ENCODE measurements at places on chromosomes 12 and 14. TPM values are rescaled to one million over a fixed set of nuclear protein-coding genes. Genes with fewer than 3 reads are reported as not detected.

Gene BICDL1
- total RNA-seq, result 0.55 TPM

Gene CD69
- 7.8 TPM for total RNA-seq

GRCh38 chr12:55612646-55613045 lies 24.0 kb upstream of the OR10P1 start:
- H3K36me3 ChIP-seq, result no peaks in the 10 kb centered on the region
- H3K4me1 ChIP-seq, result no peaks in the 10 kb centered on the region
- no peaks in the 10 kb centered on the region for H3K27me3 ChIP-seq
- H3K27ac ChIP-seq, result no peak overlapping the region

GRCh38 chr14:68843471-68844209 lies 50.8 kb upstream of the ZFP36L1 start:
- no peaks in the 10 kb centered on the region for H3K36me3 ChIP-seq
- peaks cover 37% of the 10 kb centered on the region for H3K4me1 ChIP-seq
- no peaks in the 10 kb centered on the region for H3K27me3 ChIP-seq
- no peak overlapping the region for H3K4me3 ChIP-seq

DNA sequence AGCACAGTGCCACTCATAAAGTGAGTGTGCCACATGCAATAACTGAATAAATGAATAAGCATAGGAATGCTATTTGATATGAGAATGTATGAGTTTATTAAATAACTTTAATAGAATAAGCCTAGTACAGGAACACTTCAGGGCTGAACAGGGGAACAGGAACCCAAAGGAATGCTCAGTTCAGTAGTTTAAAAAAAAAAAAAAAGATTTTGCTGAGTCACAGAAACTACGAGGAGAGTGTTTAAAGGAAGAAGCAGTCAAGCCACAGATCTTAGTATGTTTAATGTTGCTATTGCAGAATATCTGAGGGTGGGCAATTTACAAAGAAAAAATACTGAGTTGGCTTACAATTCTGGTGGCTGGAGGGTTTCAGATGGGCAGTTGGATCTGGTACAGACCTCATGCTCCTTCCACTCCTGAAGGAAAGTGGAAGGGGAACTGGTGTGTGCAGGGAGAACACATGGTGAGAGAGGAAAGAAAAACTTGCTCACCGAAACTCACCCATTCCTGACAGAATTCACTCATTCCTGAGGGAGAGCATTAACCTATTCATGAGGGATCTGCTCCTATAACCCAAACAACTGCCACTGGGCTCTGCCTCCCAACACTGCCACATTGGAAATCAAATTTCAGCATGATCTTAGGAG lies 880.3 kb upstream of the MGAT4C start:
- H3K36me3 ChIP-seq, result no peaks in the 10 kb centered on the region
- no peak for DNase-seq
- H3K27ac ChIP-seq, result no peak overlapping the region
- no peaks in the 10 kb centered on the region for H3K4me1 ChIP-seq
- H3K4me3 ChIP-seq, result no peak overlapping the region

DNA sequence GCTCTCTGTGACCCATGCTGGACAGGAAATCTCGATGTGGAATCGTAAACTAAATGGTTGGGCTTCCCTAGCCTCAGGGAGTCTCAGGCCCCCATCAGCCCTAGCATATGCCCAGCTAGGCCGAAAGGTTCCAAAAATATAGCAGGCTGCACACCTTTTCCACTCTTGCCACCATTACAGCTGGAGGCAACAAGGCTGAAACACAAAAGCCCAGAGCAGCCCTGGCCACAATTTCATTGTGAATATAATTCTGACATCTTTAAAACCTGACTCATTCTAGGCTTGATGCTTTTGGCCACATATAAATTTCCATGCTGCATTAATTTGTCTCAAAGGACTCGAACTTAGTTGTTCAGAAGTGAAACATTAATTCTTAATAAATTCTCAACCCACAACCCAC lies 382.2 kb downstream of the GRIN2B start:
- H3K4me3 ChIP-seq, result no peak overlapping the region
- no peaks in the 10 kb centered on the region for H3K4me1 ChIP-seq
- no peak overlapping the region for H3K27ac ChIP-seq
- DNase-seq, result no peak
- no peaks in the 10 kb centered on the region for H3K36me3 ChIP-seq

Measured in sigmoid colon (tissue), 7 donors.